ENCODE measurements at places on chromosomes 16 and 17. TPM values are rescaled to one million over a fixed set of nuclear protein-coding genes. Genes with fewer than 3 reads are reported as not detected.

DNA sequence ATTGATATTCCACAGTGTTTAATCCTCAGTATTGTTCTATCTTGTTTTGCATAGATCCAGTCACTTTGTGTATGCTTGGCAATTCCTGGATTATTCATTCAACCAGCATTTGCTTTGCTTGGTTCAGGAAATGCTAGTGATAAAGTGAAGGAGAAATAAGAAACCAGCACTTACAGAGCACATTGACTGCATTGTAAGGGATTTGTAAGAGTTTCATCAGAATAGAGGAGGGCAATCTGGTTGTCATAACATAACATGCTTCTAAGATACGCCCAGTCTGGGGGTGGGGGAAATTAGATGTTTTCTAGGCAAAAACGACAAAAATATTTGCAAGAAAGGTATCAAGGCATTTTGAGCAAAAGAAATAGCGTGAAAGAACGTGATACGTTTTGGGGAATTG lies 40.4 kb downstream of the TNRC6A start:
- no peak for DNase-seq

DNA sequence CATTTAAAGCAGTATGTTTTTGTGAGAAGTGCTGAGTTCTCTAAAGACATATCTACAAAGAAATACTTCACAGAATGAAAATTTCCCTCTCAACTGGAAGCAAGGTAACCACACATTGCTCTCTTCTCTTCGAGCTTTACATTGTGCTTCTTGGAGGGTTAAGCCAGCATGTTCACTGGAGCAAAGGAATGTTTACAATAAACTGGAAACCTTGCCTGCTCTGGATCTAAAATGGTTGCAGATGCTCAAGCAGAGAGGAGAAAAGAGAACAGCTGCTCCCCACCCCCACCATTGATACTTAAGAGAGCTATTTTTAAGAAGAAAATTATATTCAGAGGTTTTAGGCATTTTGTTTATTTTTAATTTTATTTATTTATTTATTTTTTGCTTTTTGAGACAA lies 213.1 kb downstream of the CEP112 start:
- no peak for DNase-seq

GRCh38 chr17:1928976-1929375 lies 96.2 kb downstream of the RTN4RL1 start:
- DNase-seq: no peak

- no peak for DNase-seq
Observed at GRCh38 chr17:28569446-28569845, 1.9 kb downstream of the PIGS start.

- DNase-seq: no peak
Observed at GRCh38 chr17:49288388-49288787, 57.8 kb upstream of the PHOSPHO1 start.

Gene HS3ST3B1
- 11.5 TPM for total RNA-seq

Gene GINS3
- 0.36 TPM for total RNA-seq

Gene TMEM238L
- not detected for total RNA-seq

- DNase-seq: no peak
Observed at GRCh38 chr16:57618296-57619132, 9.9 kb upstream of the ADGRG1 start.

DNA sequence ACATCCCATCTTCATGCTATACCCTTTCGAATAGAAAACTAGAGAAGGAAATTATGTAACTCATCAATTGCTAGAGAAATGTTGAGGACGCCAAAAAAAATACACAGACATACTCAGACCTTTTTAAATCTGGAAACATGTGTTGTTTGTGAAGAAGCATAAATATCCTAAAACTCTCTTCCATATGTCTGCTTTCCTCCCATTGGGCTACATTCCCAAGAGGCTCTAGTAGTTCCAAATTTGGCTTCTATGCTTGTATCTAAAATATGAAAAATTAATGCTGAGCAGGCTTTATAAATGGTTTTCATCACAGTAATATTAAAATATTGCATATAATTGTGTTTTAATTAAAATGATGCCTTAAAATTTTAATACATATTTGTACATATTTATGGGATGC lies 297.9 kb upstream of the PSMD7 start:
- DNase-seq: no peak

DNA sequence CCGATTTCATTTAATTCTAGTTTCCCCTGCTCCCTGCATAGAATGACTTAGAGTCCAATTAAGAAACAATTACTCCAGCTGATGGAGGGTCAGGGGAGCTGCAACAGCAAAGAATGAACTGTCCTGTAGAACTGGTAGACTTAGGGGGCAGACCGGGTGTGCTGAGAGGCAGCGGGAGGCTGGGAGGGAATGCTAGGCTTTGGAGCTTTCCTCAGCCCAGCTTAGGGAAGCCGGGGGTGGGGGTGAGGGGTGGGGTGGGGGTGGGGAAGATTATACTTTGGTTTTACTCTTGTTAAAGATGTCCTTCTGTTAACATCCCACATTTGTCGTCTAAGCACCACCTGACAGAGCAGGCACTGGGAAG lies 458.6 kb upstream of the ASIC2 start:
- DNase-seq: no peak

DNA sequence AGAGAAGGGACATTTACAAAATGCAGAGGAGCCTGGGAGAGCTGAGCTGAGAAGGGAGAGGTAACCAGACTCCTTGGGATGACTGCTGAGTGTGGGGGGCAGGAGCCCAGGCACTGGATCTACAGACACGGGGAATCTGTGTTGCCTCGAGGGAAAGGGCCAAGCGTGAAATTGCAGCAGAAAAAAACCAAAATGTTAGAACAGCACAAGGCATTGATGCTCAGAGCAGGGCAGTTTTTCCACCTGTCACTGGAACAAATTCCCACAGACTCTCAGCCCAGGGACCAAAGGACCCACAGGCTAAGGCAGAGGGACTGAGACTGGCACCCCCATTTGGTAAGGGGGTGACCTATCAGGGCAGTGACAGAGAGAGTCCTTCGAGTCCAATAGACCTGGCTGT lies 2.0 kb downstream of the PITPNM3 start:
- DNase-seq: no peak

DNA sequence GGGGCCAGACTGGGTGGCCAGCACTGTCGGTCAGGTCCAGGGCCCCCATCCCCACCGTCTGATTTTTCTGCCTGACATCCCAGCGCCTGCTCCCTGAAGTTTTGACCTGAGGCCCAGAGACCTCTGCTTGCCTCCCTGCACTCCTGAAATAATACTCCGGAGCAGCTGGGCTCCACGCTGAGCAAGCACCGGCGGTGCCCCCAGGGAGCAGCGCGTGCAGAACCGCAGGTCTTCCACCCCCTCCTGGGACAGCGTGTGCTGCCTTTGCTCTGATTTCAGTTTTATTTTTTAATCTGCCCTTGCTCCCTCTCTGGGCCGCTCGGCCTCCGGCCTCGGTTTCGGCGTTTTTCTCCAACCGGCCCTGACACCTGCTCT lies 132.4 kb upstream of the GSE1 start:
- no peak for DNase-seq

DNA sequence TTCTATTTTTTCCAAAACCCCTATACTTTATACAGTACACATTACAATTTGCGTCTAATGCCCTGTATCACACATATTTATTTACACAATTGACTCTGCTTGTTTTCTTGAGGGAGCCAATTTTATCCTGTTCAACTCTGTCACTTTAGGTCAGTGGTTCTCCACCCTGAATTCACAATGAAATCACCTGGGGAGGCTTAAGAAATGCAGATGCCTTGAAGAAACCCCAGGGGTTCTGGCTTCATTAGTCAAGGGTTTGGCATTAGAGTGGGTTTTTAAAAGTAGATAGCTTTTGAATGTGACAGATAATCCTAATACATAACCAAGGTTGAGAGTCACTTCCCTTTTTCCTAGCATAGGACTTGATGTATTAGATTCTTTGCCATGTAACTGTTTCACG lies 398.6 kb upstream of the ERCC4 start:
- DNase-seq: no peak

DNA sequence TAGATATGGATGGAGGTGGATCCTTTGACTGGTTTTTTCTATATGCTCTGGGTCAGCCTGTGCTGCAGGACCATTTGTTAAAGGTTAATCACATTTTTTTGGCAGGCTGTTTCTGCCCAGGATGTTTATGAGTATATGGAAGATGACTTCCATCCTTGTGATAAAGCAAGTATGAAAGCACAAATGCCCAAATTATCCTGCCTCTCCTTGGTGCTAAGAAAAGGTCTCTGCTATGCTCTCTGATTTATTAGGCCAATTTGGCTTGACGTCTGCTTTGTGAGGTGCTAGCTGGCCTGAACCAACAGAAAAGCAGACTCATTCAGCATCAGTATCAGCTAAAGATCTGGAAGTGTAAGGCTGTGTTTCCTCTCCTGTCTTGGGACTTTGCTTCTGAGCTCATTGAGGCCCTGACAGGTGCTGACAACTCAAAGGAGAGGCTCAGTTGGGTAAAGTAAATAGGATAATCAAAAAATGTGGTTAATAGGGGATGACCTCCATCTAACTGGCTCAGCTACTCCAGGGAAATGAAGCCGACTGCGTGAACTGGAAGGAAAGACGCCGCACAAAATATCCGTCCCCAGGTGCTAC lies 15.2 kb downstream of the ANKRD40 start:
- no peak for DNase-seq

Gene NKD1
- total RNA-seq: 6.1 TPM

Gene LAT
- 156 TPM for total RNA-seq
